ENCODE measurements at places on chromosomes 6 and 20.

DNA sequence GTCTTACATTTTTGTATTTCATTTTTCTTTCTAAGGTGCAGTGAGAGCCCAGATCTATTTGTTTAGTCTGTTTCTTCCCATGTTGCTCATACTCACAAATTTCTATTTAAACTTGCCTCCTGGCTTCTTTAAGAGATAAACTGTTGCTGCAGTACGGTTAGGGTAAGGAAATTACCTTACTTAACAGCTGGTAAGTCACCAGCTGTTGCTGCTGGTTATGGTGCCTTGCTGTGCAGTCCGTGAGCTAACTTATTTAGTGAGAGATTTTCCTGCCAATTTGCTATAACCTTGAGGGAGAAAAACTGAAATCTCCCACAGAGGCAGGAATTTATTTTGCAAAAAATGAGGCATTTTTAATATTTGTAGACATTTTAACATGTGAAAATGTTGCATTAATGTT lies 261.0 kb downstream of the UST start:
- no peak for DNase-seq

DNA sequence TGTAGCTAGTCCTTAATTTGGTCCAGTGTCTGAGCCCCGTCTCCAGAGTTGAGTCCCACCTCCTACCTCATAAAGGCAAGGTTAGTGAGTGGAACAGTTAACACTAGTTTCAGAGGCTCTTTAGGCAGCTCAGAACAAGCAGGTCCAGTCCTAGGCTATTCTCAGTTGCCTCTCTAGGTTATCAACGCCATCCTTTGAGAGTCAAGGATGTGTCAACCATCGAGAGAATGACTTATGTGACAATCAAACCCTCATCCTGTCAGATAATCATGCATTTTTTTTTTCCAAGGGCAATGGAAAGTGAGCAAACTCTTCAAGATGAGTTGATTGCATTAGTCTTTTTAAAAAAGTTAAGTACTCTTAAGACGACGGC lies 64.0 kb upstream of the TXNDC5 start:
- DNase-seq: no peak

GRCh38 chr20:63163596-63164483 lies 52.1 kb downstream of the YTHDF1 start:
- no peak for DNase-seq

DNA sequence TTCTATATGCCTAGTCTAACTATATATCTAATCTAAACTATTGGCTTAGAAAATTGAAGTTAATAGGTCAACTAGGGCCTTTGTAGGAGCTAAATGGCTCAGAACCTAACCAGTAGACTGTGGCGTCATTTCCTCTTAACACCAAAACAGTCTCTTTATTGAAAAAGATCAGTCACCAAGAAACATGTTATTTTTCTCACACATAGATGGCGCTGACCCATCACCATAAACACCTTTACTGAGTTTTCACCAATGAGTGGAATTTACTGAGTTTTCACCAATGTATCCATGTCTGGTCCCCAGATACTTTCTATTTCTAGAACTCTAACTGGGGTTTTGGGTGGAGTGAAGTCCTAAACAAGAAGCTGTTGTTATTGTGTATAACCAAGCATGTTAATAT lies 636.0 kb downstream of the BCKDHB start:
- DNase-seq: no peak

Data from activated naive CD8-positive, alpha-beta T cell treated with anti-CD3 and anti-CD28 coated beads, Interleukin-2, amount 10 ng/mL, durations not matched to agents 7 days and 5 days (primary cell).